Inflammatory macrophage (primary cell): ENCODE measurements at places on chromosomes 11 and 22.

GRCh38 chr11:69002570-69003231 is 10.3 kb downstream of the MRGPRF start:
- no peak for DNase-seq

DNA sequence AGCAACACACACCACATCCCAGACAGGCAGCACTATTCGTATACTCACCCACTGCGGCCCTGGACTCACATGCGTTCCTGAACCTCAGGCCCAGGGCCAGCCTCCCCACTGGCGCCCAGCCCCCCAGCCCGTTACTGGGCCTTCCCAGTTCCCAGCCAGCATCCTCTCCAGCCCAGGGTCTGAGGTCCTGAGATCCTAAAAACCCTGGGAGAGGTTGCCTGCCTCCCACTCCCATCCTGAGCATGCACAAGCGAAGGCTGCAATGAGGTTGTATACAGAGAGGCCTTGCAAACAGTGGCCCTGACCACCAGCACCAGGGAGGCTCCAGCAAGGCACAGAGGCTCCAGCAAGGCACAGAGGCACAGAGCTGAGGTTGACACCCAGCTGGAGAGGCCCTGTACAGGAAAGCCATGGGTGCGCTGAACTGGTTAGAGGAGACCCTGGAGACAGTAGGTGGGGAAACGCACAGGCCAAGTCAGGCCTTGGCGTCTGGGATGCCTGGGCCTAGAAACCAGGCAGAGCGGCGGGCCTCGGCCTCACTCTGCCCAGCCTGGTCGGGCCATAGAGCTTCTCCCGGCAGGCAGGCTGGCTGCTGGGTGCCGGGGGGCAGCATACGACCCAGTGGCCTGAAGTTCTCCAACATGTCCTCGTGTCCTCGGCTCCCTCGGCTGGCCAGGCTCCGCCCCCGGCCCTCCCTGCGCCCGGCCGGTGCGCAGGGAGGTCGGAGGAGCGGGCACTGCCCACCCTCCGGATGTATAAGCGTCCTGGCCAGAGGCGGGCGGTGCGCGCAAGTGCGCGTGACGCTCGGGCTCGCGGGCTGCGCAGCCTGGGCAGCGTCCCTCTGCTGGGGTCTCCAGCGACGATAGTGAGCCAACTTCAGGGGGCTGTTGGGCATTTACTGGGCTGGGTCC is 2.3 kb upstream of the TBX1 start:
- DNase-seq, result no peak

DNA sequence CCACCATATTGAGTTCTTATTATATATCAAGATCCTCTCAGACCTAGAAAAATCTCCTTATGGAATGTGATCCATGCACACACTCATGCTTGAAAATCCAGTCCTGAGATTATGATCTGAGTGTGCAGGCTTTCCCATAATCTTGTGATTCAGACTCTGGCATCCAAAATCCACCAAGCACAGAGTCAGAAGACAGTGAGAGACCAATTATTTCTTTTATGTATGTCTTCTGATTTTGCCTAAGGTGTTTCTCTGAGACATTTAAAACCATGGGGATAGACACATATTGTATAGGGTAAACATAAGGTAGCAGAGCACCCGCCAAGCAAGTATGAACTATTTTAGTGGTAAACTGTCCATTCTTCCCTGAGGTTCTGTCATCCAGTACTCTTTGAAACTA is 52.0 kb upstream of the MMP13 start:
- no peak for DNase-seq

- no peak for DNase-seq
These were observed 49.1 kb downstream of the KIRREL3 start for GRCh38 chr11:126951465-126951864.

- DNase-seq, result no peak
These were observed 1223.9 kb downstream of the BRD1 start for GRCh38 chr22:48603621-48604320.

- DNase-seq, result no peak
These were observed 58.8 kb downstream of the PHF21B start for GRCh38 chr22:44950806-44951509.

- DNase-seq, result no peak
These were observed 33.6 kb downstream of the OSBP start for GRCh38 chr11:59582006-59582405.

DNA sequence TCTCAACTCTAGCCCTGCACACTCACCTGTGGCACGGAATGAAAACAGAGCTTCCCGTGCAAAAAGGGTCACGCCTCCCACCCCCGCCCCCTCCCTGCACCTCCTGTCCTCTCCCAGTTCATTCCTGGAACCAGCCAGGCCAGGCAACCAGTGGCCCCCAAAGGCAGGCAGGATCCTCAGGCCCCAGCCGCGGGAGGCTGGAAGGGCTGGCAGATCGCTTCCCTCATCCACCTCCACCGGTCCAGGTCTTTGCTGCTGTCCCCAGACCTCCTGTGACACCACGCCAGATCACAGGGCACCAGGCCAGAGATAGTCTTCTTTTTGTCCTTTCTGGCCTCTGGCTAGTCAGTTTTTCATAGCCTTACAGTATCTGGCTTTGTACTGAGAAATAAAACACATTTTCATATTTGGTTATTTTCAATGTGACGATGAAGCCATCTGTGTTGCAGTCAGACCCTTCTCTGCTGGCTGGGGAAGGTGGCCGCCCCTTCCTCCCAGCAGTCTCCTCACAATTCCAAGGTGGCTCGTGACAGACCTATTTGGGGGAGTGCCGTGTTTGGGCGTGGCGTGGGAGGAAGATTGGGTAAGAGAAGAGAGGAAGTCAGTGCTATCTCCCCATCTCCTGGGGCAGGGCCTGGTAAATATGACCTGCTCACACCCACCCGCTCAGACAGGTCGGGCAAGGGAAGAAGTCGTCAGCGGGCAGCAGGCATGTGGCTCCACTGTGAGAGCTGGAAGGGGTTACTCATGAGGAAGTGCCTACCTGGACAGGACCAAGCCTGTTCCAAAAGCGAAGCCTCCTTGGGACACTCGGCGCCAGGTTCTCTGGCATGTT is 9.1 kb downstream of the SSH3 start:
- DNase-seq, result peak; percentile 52

DNA sequence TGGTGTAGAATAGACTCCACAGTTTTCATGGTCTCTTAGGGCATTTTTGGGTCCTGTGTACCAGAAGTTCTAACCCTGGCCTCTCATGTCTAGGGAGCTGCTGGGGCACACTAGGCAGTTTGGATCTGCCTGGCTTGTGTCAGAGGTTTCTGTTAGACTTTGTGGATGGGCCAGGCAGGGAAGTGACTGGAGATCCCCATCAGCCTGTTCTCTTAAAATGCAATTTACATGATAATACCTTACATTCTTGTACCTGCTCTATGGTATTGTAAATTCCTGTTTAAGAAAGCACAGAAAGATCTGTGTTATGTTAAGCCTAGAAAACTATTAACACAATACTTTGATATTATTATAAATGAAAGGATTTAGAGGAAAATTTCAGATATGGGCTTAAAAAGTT is 104.0 kb downstream of the ARHGAP42 start:
- no peak for DNase-seq

DNA sequence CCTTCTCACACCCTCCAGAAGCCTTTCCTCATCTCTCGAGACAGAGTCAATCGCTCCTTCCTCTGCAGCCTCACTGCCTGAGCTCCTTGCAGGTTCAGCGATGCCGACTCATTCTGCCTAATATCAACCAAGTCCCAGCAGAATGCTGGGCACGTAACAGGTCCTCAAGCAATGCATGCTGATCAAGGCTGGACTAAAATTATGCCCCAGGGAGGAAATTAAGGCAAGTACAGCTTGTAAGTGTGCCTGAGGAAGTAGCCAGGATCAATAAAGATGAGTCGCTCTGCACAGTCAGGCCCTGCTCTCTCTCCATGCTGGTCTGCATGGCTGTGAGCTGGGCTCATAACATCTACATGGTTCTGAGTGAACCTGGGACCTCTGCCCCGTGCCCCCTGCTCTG is 25.6 kb upstream of the NRIP3 start:
- DNase-seq, result no peak
